Stimulated activated CD4-positive, alpha-beta T cell treated with anti-CD3 and anti-CD28 coated beads, Interleukin-1b, Interleukin-23, amount 100 ng/mL, for 4 hours (primary cell): ENCODE measurements at places on chromosomes 12 and 14.

DNA sequence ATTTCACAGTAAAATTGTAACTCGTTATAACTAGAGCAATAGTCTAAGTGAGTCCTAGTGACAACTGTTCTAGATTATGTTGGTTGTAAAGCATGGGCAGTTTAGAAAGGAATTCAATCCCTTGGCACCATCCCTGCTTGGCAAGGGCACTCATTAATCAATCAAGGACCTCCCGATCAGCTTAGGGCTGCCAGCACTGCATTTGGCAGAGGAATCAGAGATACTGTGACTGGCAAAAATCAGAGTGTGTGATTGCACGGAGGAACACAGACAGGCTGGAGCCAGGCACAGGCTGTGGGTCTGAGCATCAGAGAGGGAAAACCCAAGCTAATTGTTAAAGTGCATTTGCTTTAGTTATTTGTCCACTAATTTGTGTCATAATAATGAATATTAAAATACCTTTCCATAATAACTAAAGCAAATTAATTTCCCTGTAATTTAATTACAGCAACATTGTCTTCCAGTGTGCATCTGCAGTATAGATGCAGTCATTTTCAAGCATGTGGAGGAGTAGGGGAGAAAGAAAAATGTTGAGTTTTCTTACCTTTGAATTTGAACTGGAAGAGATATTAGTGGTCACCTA is 3.2 kb upstream of the EGLN3 start:
- no peak for DNase-seq

GRCh38 chr14:57486767-57487379 is 6.8 kb downstream of the CCDC198 start:
- no peak for DNase-seq

GRCh38 chr12:105933671-105934665 is 204.8 kb downstream of the NUAK1 start:
- DNase-seq, result no peak

- no peak for DNase-seq
These were observed 35.7 kb downstream of the CNOT2 start for GRCh38 chr12:70278945-70279344.

- no peak for DNase-seq
These were observed 12.1 kb downstream of the ZFHX2 start for GRCh38 chr14:23539248-23540140.

- no peak for DNase-seq
These were observed 1454.6 kb downstream of the AACS start for GRCh38 chr12:126519833-126520232.

GRCh38 chr12:131795690-131796410 is 32.3 kb upstream of the MMP17 start:
- no peak for DNase-seq

GRCh38 chr12:62363506-62363905 is 103.1 kb upstream of the MON2 start:
- DNase-seq, result no peak

GRCh38 chr12:20272801-20273200 is 95.5 kb upstream of the PDE3A start:
- no peak for DNase-seq

DNA sequence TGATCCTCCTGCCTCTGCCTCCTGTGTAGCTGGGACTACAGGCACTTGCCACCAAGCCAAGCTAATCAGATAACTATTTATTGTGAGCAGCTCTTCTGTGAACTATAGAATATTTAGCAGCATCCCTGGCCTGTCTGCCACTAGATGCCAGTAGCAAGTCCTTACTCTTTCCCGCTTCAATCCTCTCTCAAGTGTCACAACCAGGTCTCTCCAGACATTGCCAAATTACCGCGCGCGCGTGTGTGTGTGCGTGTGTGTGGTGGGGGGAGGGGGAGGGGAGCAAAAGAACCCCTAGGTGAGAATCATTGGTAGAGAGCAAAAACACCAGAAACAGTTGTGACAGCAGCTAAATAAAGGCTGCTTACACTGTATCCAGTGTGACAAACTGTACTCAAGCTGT is 49.9 kb downstream of the PPP2R5E start:
- no peak for DNase-seq

GRCh38 chr12:88505696-88506095 is 74.6 kb downstream of the KITLG start:
- DNase-seq, result no peak

- DNase-seq, result no peak
These were observed 57.0 kb upstream of the GPHB5 start for GRCh38 chr14:63375769-63376168.

DNA sequence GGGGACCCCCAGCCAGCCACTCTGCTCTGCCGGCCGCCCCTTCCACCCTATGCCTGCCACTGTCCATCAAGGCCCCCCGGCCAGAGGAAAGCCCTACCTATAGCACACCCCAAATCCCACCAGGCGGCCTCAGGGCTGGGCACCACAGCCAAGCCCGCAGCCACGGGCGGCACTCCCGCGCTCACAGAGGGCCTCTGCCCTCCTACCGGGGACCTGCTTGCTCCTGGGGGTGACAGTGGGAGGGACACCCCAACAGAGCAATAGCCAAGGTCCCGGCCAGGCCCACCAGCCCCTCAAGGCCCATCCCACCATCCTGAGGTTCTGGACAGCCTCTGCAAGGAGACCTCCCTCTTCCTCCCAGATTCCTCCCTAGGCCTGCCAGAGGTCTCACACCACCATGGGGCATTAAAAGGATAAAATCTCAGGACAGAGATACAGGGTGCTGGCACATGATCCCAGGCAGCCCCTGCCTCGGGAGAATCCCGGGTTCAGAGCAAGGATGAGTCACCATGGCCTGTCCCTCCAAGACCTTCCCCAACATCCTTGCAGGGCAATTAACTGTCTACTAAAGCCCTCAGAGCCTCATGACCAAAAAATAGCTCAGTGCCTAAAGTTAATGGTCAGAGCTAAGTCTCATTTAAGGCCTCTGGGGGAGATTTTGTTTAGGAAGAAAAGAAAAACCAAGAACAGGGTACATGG is 17.1 kb downstream of the CCDC85C start:
- no peak for DNase-seq

GRCh38 chr12:57539134-57539768 is 7.7 kb downstream of the DCTN2 start:
- DNase-seq, result no peak

DNA sequence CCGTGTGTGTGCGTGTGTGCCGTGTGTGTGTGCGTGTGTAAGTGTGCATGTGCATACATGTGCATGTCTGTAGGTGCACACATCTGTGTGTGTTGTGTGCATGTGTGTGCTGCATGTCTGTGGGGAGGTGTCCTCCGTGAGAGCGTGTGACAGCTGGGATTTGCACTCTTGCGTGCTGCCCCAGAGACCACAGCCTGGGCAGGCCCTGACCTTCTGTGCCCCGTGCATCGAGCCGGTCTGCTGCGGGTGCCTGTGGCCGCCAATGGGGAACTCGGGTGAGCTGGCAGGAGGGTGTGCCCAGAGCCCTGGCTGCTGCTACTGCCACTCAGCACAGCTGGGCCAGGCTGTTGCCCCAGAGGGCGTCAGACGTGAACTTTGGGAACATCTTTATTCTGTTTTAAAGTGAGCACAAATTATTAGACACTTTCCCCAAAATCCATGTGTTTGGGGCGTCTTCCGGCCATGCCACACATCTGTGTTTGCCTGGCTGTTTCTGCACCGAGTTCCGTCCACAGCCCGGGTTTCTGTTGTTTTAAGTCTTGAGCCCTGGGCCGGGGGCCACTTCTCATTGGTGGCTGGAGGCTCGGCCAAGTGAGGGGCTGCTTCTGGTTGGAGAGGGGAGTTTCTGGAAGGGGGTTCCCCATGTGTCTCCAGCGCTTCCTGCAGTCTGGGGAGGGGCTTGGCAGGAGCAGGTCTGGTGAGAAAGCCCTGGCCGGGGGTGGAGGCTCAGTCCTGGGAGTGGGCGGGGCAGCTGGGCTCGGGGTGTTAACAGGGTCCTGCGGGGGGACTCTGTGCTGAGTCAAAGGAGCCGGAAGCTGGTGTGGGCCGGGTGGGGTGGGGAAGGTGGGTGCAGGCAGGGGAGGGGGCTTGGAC is 7.6 kb downstream of the CEP170B start:
- DNase-seq, result no peak

DNA sequence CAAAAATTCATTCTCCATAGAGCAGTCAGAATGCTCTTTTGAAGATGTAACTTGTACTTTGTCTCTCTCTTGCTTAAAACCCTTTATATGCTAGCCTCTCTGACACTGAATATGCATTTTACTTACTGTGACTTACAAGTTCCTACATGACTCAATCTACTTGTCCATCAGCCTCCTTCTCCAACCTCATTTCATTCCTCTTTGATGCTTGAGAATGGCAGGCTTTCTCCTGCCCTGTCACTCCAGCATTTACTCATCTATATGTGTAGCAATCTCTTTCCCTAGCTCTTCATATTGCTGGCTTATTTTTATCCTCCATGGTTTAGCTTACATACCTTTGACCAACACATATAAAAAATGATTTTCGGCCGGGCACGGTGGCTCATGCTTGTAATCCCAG is 561.9 kb downstream of the CCER1 start:
- no peak for DNase-seq

GRCh38 chr14:69408331-69408960 is 10.0 kb downstream of the SLC39A9 start:
- no peak for DNase-seq

DNA sequence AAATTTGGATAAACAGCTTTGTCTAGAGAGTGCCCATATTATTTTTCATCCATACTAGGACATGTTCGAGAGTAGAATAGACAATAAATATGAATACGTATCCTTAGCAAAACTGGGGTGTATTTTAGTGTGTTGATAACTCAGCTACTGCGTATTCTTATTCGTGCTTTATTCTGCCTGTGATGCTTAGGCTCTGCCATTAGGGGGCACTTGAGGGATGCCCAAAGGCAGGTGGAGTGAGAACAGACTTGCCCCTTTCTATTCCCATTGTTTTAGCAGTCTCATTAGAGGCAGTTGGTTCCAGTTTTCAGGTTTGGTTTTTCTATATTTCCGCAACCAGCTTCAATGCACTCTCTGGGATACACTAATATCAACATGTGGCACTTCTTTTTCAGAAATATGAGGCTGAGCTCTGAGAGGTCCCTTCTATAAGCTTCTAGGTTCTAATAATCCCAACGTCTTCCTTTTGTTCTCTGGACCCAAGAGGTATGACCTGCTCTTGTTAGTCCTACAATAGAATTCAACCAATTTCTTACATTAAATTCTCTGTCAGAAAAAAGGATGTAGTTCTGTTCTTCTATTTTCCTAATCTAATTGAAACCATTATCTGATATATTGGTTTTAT is 985.7 kb upstream of the FBXO33 start:
- no peak for DNase-seq

DNA sequence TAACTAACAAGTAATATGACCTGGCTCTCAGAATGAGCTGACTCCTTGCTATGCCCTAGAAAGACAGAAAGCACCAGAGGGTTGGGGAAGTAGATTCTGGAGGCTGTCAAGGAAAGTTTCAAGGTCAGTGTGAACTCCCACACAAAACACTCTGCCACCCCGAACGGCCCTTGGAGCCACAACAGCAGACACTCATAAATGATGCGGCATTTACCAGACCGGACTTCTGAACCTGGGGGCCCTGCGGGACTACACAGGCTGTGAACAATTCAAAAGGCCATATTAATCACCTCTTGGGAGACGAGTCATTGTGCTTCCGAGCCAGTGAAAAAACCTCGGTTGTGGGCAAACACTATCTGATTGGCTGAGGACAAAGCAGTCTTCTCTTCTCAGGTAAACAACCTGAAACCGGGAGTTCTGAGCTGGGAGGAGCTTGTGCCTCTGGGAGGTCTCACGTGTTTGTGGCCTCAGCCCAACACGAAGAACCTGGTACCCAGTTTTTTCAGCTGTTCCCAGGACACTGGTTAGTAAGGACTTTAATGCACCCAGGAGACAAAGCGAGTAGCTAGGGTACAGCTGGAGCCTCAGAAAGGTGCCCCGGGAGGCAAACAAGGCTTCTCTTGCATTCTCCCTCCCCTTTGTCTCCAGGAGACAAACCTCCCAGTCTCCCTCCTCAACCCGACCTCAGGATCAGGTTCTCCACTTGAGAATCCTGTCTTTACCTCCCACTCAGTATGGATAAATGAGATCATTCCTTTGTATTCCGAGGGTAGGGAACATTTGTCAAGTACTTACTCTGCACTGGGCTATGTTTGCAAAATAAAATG is 35.3 kb downstream of the VWF start:
- no peak for DNase-seq

GRCh38 chr14:98725676-98726075 is 546.3 kb downstream of the BCL11B start:
- no peak for DNase-seq

DNA sequence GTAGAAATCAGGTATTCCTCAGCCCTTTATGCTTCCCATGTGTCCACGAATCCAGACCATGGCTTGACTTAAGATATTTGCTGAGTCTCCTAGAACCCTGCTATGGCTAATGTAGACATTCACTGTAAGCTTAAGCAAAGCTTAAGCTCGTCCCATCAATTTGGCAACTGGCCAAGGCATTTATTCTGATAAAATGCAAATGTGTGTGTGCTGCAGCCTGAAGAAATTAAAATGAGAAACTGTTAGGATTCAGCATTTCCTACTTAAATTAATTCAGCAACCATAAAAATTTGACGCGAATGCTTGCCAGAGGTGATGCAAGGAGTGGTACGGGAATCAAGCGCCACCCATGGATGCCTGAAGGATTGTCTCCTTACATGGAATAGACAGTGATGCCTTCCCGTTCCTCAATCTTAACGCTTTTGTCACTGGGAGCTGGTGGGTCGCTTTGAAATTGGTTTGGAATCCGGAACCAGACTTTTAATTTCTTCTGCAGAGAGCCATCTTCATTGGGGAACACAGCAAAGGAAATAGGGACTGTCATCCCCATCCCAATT is 13.2 kb downstream of the HEBP1 start:
- no peak for DNase-seq

- DNase-seq, result peak; percentile 9
These were observed 134.2 kb downstream of the SMOC1 start for GRCh38 chr14:70013271-70013873.

- DNase-seq, result no peak
These were observed 3.3 kb upstream of the TTC9 start for GRCh38 chr14:70638416-70638815.
